Activated T-helper 1 cell treated with Interleukin-2 at 50 U/mL for 16 hours (primary cell): ENCODE measurements at places on chromosomes 4 and X.

DNA sequence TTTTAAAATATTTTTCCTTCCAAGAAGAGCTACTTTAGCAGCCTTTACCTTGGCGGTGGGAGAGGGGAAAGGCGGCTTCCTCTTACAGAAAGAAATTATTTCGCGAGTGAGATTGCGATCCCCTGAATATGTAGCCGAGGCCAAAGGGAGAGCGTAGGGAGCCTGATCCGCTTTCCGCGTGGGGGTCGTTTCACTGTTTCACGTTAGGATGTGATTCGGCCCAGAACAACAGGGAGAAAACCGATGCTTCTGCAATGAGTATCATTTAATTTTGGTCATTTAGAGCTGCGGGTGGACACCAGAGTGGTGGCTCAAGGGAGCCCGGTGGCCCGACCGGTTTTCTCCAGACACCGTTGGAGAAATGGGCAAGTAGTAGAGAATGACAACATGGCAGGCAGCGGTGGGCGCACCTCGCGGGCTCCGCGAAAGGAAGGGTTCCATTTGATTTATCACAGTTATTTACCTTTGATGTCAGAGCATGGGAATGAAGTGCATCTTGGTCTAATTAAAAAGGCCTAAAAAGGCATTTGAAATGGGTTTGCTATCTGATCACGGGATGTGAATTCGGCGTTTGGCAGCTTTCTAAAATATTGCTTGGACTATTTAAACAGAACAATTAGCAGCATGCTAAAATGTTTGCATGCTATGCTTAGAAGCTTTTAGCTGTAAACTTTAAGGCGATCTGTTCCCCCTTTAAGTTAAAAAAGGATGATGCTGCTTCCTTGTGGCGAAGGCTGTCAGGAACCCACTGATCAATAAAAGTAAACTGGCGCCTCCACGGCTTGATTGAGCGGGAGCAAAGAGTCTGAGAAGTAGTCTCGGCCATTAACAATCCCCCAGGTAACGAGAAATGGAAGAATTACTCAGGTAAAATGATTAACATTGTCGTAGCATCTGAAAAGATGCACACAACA lies 2.0 kb upstream of the PCDH19 start:
- no peak for DNase-seq

DNA sequence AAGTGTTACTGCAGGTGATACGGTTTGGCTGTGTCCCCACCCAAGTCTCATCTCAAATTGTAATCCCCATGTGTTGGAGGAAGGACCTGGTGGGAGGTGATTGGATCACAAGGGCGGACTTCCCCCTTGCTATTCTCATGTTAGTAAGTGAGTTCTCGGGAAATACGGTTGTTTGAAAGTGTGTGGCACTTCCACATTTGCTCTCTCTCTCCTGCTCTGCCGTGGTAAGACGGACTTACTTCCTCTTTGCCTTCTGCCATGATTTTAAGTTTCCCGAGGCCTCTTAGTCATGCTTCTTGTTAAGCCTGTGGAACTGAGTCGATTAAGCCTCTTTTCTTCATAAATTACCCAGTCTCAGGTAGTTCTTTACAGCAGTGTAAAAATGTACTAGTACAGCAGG lies 65.2 kb upstream of the SLC7A11 start:
- no peak for DNase-seq

DNA sequence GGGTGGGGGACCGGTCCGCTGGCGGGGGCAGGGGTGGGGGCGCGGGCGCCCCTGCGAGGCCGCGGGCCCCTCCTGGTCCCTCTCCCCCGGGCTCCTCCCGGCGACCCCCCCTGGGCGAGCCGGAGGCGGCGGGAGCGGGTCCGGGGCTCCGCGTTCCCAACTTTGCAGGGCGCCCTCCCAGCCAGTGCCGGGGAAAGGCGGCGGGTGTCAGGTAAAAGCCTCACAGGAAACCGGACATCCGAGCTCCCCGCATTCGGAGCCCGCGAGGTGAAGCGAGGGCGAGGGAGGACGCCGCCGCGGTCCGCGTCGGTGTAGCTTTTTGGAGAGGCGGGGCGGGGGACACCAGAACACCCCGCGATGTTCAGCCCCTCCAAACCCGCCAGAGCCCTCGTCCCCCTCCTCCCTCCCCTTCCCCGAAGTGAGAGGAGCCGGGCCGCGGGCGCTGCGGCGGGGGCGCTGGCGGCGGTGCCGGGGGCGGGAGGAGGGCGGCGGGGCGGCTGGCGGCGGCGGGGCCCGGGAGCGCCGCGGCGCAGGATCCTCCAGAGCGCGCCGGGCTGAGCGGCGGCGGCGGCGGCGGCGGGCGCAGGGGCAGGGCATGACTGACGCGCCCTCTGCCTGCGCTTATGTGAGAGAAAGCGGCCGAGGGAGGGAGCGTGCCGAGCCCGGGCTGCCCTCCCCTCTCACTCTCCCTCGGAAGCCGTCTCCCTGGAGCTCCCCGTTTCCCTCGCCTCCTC lies at the start of gene VEGFC:
TSS of gene VEGFC (minus strand) at position 597 of the 734 bp plus-strand sequence. CDS start 611 bp downstream, outside the sequence.
- DNase-seq = no peak

DNA sequence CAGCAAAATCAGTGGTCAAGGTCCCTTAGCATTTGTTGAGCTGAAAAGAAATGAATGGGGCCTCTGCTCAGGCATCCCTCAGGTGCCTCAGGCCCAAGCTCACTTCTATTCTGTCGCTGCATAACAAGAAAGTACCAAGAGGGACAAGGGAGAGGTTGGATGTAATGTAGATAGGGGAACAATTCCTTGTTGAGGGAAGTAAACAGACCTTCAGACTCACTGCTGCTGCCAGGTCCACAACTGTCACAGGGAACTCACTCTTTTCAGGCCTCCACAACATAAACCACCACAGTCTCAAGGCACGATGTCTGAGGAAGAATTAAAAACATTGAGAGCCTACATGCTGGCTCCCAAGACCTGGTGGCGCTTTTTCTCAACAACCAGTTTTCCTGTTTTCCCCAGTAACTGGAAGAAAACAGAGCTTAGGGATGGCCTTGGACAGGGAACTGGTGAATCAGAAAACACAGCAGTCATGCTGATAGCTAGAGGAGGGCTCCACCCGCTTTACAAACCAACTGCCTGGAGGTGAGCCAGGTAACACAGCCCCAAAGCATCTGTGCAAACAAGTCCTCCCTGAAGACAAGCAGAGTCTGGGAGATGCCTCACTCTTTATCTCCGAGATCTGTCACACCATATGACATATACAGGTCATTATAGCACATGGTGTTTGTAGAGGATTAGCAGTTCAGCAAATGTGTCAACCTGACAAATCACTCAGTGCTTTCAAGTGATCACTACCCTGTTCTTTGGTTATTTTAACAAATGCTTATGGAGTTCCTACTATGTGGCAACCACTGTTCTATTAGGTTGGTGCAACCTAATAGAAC lies 14.3 kb upstream of the AWAT1 start:
- no peak for DNase-seq

DNA sequence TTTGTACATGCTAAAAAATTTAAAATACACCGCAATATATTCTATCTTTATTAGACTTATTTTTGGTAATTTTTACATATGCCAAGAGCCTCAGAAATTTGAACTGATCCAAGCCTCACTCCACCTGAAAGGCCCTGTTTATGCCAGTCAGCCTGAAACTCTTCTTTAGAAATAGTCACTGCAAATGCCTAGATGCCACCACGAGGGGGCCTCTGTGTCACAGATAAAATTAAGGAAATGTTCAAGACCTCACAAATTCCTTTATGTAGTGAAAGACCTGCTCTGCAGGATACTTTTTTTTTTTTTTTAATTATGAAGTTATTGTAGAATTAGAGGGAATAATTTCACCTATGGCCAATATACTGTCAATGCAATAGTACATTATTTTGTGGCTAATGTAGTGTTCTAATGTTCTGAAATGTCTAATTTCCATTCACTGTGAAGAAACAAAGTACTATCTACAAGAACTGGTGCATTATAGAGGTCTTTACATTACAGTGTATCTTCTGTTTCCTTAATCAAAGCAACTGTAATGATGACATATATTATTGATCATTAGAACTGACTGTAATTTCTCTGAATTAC lies 69.8 kb downstream of the DTHD1 start:
- peak; percentile 47 for DNase-seq

GRCh38 chr4:93359586-93359985 lies 469.0 kb upstream of the ATOH1 start:
- no peak for DNase-seq
